ENCODE measurements at places on chromosomes 7 and 10. TPM values are rescaled to one million over a fixed set of nuclear protein-coding genes. Genes with fewer than 3 reads are reported as not detected.

The FBXL13 gene
- total RNA-seq = 0.65 TPM

The WEE2 gene
- total RNA-seq = not detected

The WNT16 gene
- not detected for total RNA-seq

The HOGA1 gene
- not detected for total RNA-seq

The RPEL1 gene
- not detected for total RNA-seq

The SKIDA1 gene
- total RNA-seq = 0.20 TPM

The TMEM184A gene
- total RNA-seq = not detected

The KIF11 gene
- 62.1 TPM for total RNA-seq

The CCZ1B gene
- total RNA-seq = 78.8 TPM

The ITIH2 gene
- total RNA-seq = not detected

The TET1 gene
- 2.9 TPM for total RNA-seq

The PVRIG gene
- 72.5 TPM for total RNA-seq

The ENTPD1 gene
- 1.4 TPM for total RNA-seq

The RELN gene
- total RNA-seq = not detected

The CNPY1 gene
- not detected for total RNA-seq

The SPRN gene
- total RNA-seq = not detected

The SLC26A3 gene
- not detected for total RNA-seq

The SVOPL gene
- 2.1 TPM for total RNA-seq

The ADAMTS14 gene
- not detected for total RNA-seq

The LOXL4 gene
- total RNA-seq = not detected

The SEMA4G gene
- total RNA-seq = 2.0 TPM

The RBM33 gene
- 93.5 TPM for total RNA-seq

The KEL gene
- 0.33 TPM for total RNA-seq

The NEURL1 gene
- total RNA-seq = 1.0 TPM

The PRTFDC1 gene
- 0.89 TPM for total RNA-seq
